ENCODE measurements at places on chromosomes 11 and 22.

DNA sequence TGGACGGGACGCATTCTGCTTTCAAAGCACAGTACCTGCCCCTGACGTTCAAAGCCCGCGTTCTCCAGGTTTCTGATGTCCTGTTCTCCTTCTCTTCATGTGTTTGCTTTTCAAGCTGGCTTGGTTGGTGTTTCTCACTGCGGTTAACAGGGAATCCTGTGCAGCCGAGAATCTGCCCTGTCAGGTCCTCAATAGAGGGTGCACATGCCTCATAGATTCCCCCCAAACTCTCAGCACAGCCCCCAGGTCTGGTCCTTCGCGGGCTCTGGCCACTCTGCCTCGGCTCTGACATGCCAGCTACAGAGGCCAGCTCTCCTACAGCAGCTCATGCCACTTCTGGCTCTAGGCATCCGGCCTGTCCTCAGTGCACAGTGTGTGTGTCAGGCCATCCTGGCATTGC lies 1343.8 kb downstream of the TBC1D22A start:
- DNase-seq: no peak

GRCh38 chr22:26889802-26890201 lies 232.4 kb downstream of the MIAT start:
- no peak for DNase-seq

- no peak for DNase-seq
Observed at GRCh38 chr22:49798486-49799151, 29.1 kb downstream of the BRD1 start.

GRCh38 chr11:30876228-30876627 lies 290.1 kb upstream of the MPPED2 start:
- DNase-seq: no peak

DNA sequence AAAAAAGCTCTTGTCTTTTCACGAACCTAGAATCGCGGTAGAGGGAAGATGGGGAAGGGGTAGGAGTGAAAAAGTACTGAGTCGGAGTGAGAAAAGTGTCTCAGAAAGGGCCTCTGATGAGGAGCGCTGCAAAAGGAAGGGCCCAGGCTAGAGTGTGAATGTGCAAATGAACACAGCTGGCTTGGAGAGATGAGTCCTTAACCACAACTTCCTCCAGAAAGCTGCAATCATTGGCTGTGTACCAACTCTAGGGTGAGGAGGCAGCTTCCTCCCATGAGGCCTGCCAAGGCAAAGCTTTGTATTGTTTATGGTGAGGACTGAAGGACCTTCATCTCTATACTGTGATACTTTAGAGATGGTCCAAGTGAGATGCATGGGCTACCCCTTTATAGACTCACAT lies 566.9 kb upstream of the ANO5 start:
- DNase-seq: no peak
